ENCODE measurements at places on chromosomes 7 and 10.

DNA sequence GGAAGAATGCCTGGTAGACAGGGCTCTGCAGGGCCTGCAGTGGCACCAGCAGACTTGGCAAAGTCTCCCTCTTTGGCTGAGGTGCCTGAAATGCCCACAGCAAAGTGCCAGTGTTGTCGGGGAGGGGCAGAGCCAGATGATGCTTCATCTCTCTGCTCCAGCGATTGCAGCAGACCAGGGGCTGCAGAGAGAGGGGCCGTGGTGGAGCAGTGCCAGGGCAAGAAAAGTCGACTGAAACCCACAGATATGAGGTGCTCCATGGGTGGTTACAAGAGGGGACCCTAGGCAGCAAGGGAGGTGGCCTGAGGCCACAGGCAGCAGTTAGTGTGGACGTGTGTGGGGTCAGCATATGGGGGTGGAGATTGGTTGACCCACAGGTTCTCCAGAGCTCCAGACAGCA is 123.5 kb upstream of the SHH start:
- no peak for DNase-seq

- DNase-seq, result no peak
These were observed 16.5 kb downstream of the DENND11 start for GRCh38 chr7:141685285-141686023.

DNA sequence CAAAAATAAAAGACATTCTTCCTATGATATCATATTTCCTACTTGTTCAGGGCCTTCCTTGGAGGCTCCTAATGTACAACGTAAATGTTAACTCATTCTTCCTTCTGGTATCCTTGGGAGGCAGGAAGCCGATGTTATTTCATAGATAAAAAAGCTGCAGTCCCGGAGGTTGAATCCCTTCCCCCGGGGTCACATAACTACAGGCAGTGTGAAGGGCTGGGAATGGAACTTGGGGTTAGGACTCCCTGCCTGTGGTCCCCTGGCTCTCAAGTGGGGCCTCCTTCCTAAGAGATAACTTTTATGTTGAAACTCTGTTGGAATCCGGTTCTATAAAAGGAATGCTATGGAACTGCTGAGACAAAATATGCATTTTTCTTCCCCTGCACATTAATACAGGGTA is 14.9 kb upstream of the CCDC3 start:
- DNase-seq, result no peak

GRCh38 chr10:97936126-97936525 is 86.5 kb downstream of the GOLGA7B start:
- DNase-seq, result no peak

- no peak for DNase-seq
These were observed 13.4 kb downstream of the NOC3L start for GRCh38 chr10:94349327-94349726.

GRCh38 chr10:93806903-93807302 is 49.2 kb downstream of the LGI1 start:
- no peak for DNase-seq

DNA sequence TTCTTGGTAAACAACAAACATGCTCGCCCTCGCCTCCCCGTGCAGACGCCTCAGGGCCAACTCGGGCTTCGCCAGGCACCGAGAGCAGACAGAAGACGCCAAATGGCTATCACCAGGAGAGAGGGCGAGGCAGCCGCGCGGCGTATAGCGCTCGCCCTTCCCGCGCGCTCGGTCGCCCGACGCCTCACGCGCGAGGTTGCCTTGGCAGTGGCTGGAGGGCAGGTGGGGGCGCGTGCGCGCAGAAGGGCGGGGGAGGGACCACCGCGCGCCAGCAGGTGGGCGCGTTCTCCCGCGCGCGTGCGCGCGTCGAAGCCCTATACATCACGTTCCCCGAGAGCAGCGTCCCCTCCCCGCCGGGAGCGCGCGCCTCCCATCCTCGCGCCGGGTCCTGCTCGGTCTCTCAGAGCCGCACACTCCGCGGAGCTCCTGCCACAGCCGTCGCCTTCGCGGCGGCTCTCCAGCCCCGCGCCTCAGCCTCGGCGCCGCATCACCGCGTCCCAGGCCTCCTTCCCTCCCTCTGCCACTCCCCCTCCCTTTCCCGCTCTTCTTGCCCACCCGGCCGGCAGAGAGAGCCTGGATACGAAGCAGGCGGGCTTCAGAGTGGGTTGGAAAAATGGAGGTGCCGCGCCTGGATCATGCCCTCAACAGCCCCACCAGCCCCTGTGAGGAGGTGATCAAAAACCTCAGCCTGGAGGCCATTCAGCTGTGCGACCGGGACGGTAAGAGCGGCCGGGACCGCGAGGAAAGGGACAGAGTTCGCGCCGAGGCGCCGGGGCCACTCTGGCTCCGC is at the start of gene PHYHIPL:
TSS of gene PHYHIPL (plus strand) at position 403 of the 790 bp plus-strand sequence. CDS start at position 614, 211 bp downstream.
- peak; percentile 82 for DNase-seq

- DNase-seq, result no peak
These were observed 2.1 kb downstream of the CAMK2G start for GRCh38 chr10:73872190-73872710.

- no peak for DNase-seq
These were observed 1452.2 kb downstream of the REEP3 start for GRCh38 chr10:64973391-64973790.

GRCh38 chr10:81600185-81600584 is 274.8 kb upstream of the NRG3 start:
- DNase-seq, result no peak

Measured in Peyer's patch (tissue), 4 donors.